ENCODE measurements at places on chromosomes 1 and 21.

GRCh38 chr1:53655931-53656746 lies 82.8 kb downstream of the GLIS1 start:
- no peak for DNase-seq

DNA sequence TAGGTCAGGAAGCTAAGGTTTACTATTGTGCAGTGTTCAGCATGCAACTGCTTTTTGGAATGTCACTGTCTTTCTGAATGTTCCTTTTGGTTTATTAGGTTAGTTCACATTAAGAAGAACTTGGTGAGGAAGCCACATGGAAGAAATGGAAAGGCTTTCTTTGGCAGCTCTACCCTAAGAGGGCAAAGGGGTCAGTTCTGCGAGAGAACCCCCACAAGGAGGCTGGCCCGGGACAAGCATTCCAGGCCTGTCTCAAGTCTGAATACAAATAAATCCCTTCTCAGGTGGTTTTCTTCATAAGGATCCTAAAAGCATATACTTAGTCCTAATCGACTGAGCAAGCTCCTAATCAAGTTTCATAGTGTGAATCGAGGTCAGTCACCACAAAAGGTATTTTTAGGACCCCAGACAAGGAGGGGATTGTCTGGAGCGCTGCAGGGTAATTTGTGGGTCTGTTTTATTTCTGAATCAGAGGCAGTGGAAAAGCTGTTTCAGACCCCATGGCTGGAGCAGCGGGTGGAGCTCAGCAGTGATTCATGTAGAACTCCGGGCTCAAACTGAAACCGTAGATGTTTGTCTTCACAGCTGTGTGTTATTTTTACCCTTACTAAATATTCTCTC lies 63.3 kb downstream of the ERG start:
- DNase-seq, result no peak

- no peak for DNase-seq
These were observed 13.5 kb upstream of the PPP1R8 start for GRCh38 chr1:27816921-27817630.

DNA sequence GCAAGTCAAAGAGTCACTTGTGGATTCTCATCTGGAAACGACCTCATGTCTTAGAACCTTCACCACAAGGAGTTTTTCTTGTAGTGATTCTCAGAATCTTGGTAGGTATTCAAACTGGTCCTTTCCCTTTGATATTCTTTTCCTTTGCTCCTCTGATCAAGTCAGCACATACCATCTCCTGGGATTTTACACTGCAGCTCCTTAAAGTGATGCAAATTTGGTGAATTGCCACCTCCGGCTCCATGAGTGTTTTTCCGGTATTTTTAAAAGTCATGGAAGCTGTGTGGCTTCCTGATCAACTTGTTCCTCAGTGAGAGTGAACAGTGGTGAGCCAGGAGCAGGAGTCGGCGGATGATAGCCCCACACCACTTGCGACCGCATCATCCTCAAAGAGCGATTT lies 182.1 kb upstream of the DAB1 start:
- DNase-seq, result no peak

- DNase-seq, result no peak
These were observed 48.0 kb downstream of the NID1 start for GRCh38 chr1:236016782-236017400.

- no peak for DNase-seq
These were observed 350.0 kb downstream of the PRDM2 start for GRCh38 chr1:14049965-14050364.

DNA sequence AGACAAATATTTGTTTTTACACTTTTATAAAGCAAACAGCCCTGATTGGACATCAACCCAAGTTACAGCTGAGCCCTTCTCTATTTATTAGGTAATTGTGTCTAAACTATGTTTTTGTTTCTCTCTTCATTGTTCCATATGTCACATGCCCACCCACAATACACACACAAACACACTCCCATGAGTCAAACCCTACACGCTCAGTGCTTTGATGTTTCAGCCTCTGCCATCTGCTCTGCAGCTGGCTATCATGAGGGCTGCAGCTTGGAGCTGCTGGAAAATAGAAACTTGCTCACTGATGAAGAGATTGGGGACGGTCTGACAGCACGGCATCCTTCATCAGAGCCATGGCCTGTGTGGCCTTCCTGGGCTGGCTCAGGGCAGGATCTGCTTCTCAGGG lies 41.7 kb downstream of the PSMG1 start:
- peak; percentile 40 for DNase-seq

DNA sequence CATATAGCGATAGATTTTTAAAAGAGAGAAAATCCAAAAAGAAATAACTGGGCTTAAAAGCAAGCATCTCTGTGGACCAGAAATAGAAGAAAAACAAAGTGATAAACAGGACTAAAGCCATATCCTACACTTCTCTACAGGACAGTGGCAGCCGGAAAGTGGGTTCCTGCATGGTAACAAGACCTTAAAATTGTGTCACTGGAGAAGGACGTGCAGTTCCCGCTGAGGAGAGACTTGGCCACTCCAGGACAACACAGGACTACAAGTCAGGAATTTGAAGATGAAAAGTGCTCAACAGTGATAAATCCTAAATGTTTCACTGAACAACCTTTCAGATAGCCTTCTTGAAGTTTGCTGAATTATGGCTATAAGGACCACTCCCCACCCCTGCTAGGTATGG lies 1.9 kb upstream of the HLCS start:
- no peak for DNase-seq

DNA sequence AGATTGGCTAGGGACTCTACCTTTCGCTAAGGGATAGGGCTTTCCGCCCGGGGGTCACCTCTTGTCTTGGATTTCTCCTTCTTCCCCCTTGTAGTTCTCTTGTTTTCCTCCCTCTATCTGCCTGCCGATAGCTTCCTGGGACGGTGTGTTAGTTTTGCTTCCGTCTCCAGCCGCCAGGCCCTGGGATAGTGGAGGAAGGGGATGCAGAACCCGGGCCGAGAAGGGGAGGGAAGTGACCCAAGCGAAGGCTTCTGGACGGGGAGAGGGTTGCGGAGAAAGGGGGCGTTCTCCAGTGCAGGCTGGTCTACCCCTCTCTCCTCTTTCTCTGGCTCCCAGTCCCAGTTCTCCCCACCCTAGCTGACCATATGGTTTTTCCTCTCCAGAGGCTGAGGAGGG lies 871 bp downstream of the TUFT1 start:
- DNase-seq, result peak; percentile 51

DNA sequence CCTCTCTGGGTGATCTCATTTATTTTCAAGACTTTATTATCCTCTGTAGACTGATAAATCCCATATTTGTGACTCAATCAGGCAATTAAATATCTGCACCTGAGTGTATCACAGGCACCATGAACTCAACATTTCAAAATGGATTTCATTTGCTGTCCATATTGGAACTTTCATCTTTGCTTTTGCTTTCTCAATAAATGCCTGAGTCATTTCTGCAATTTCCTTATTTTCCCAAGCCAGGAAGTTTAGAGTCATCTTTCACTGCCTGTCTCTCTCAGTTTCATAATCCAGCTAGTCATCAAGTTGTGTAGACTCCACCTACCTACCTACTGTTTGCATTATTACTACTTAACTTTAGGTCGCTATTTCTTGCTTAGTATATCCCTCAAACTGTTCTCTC lies 540.9 kb downstream of the LMO4 start:
- no peak for DNase-seq

GRCh38 chr1:84283381-84283780 lies 18.1 kb upstream of the SAMD13 start:
- DNase-seq, result no peak

- no peak for DNase-seq
These were observed 992 bp upstream of the SSX2IP start for GRCh38 chr1:84691122-84691783.

- DNase-seq, result no peak
These were observed 6.2 kb downstream of the C1orf115 start for GRCh38 chr1:220696226-220696862.

DNA sequence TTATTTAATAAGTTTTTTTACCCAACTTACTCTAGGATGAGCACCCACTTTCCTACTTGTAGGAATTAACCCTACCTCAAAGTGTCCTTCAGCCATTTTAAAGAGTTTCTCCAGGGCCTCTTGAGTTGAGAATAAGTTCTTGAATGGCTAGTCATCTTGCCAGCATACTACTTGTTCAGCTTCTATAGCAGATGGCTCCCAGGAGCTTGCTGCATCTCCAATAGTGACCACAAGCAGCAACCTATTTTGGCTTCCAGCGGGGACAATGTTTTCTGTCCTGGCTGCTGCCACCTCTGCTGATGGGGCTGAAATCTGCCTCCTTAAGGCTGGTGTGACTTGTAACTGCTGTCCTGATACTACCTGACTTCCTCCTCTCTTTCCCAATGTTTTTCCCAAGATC lies 20.8 kb upstream of the PIK3R3 start:
- DNase-seq, result no peak

- no peak for DNase-seq
These were observed 10.2 kb downstream of the IL24 start for GRCh38 chr1:206907304-206907991.

DNA sequence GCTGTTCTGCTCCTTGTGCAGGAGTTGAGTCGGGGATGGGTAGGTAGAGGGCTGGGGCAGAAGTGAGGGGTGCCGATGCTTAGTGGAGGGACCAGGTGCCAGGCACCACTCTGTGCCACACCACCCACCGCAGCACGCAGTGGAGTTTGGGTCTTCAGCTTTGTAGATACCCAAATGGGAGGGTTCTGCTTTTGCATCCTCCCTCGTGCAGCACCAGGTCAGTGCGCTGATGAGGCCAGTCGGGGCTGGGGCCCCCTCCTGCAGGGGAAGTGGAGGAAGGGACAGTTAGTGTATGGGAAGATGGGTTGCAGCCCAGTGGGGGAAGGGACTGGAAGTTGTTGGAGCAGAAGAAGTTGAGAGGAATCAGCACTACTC lies 244.0 kb downstream of the RHOU start:
- DNase-seq, result no peak

DNA sequence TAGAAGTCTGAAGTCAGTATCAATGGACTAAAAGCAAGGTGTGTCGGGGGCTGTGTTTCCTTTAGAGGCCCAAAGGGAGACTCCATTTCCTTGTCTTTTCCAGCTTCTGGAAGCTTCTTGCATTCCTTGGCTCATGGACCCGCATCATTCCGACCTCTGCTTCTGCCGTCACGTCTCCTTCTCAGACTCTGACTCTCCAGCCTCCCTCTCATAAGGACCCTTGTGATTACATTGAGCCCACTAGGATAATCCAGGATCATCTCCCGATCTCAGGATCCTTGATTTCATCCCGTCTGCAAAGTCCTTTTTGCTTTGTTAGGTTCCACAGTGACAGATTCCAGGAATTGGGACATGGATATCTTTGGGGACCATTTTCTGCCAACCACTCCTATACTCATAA lies 265.8 kb upstream of the CSF3R start:
- DNase-seq, result no peak

- DNase-seq, result no peak
These were observed 41.6 kb downstream of the ARHGEF16 start for GRCh38 chr1:3495776-3496745.

GRCh38 chr1:115791816-115792215 lies 23.3 kb upstream of the CASQ2 start:
- DNase-seq, result no peak

- DNase-seq, result no peak
These were observed 180.1 kb downstream of the ZBTB18 start for GRCh38 chr1:244231193-244231571.

DNA sequence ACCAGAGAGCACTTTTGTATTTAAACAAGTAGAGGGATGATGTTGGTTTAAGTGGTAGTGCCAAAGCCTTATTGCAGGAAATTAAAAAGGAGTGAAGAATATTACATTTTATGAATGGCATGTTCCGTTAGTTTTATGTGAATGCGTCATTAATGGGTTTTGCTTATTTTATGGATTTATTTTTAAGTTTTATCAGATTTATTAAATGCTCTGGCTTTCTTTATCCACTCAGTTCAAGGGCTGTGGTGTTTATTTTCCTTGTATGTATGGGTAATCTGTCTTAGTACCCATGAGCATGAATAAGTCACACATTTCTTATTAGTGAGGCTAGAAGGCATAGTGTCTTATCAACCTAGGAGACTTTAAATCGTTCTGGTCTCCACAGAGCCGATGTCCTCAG lies 41.6 kb upstream of the NBL1 start:
- DNase-seq, result no peak
